ENCODE measurements at places on chromosomes 13 and 19.

- H3K4me3 ChIP-seq = no peak overlapping the region
- peaks cover 35% of the 10 kb centered on the region for H3K4me1 ChIP-seq
- no peak for DNase-seq
- H3K27me3 ChIP-seq = no peaks in the 10 kb centered on the region
- H3K36me3 ChIP-seq = no peaks in the 10 kb centered on the region
- no peak overlapping the region for H3K27ac ChIP-seq
Observed at GRCh38 chr19:7400815-7401214, 52.1 kb downstream of the ARHGEF18 start.

DNA sequence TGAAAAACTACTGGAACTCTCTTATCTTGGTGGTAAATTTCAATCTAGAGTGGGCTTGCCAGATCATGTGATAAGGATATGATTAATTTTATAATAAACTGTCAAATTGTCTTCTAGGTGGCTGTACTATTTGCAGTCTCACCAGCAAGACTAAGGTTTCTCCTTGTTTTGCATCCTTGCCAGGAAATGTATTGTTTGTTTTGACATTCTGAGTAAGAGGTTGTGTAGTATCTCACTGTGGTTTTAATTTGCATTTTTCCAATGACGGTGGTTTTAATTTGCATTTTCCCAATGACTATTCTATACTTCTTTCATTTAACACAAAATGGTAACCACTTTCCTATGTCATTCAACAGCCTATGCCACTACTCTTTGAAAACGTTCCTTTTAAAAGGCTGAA is 2.0 kb downstream of the CAB39L start:
- H3K36me3 ChIP-seq = no peaks in the 10 kb centered on the region
- no peak overlapping the region for H3K4me3 ChIP-seq
- H3K4me1 ChIP-seq = peaks cover 11% of the 10 kb centered on the region
- no peak overlapping the region for H3K27ac ChIP-seq
- no peaks in the 10 kb centered on the region for H3K27me3 ChIP-seq

DNA sequence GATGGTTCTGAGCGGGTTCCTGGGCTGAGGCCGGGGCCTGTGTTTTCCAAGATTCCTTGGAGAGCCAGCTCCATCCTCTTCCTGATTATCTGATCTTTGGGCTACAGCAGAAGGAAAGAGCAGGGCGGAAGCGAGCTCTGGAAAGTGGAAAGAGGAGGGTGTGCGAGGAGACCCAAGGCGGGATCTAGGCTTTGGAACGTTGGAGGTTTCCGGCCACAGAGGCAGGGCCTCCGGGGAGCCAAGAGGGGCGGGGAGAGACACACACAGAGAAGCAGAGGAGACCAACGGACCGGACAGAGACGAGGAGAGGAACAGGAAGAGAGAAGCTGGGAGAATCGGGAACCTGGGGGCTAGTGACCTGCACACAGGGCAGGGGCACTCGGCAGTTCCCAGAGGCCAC is at the start of gene CLEC11A:
Gene CLEC11A, plus strand, starts transcription at position 296 of the 400 bp plus-strand sequence. CDS start 162 bp downstream, outside the sequence.
- no peak for DNase-seq
- H3K36me3 ChIP-seq = no peaks in the 10 kb centered on the region
- peaks cover 40% of the 10 kb centered on the region for H3K4me1 ChIP-seq
- peak within 1 kb of the TSS; percentile 65 for H3K4me3 ChIP-seq
- peaks cover 2% of the 10 kb centered on the region for H3K27me3 ChIP-seq
- H3K27ac ChIP-seq = peak within 1 kb of the TSS; percentile 46

DNA sequence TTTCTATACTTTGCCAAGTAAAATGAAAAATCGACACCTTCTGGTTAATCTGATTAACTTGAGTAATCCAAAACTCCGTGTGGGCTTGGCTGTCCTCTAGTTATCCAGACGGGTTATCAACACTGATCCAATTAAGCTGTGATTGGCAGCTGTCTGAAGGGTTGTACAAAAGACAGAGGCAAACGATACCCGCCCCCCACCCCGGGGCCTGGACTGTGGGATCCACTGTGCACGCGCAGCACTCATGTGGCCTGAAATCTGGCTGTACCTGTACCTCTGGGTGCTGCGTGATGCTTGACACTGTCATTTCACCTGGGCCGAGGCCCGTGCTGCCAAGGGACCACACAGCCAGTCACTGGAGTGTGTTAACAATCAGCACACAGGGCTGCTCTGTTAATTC is 53.5 kb downstream of the COL4A2 start:
- H3K27me3 ChIP-seq = no peaks in the 10 kb centered on the region
- no peak overlapping the region for H3K4me3 ChIP-seq
- H3K27ac ChIP-seq = peak overlapping the region; percentile 36
- peaks cover 34% of the 10 kb centered on the region for H3K4me1 ChIP-seq
- no peak for DNase-seq
- no peaks in the 10 kb centered on the region for H3K36me3 ChIP-seq

GRCh38 chr13:74129500-74130191 is 4.6 kb downstream of the KLF12 start:
- H3K27ac ChIP-seq = peak overlapping the region; percentile 61
- H3K4me3 ChIP-seq = no peak overlapping the region

GRCh38 chr13:37475966-37476365 is 122.6 kb downstream of the POSTN start:
- no peak overlapping the region for H3K27ac ChIP-seq
- DNase-seq = no peak
- H3K4me1 ChIP-seq = no peaks in the 10 kb centered on the region
- no peaks in the 10 kb centered on the region for H3K27me3 ChIP-seq

GRCh38 chr13:56189439-56189838 is 951.3 kb upstream of the PRR20A start:
- no peaks in the 10 kb centered on the region for H3K36me3 ChIP-seq
- H3K4me3 ChIP-seq = no peak overlapping the region
- H3K27me3 ChIP-seq = no peaks in the 10 kb centered on the region
- DNase-seq = no peak
- H3K4me1 ChIP-seq = no peaks in the 10 kb centered on the region

DNA sequence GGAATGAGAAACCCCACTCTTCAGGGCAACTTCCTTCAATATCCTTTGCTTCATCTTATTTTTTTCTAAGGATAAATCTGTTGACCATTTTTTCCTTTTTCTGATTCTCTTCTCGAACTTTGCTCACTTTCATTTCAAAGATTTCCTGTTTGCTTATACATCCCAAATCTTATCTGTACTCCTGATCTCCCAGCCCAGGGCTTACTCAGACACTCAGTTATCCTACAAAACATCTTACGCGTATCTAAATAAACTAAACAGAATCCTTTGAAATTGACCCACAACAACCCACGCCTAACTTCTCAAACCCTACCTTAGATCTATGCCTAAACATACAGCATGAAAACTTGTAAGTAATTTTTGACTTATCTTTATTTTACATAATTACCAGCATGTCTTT is 179.2 kb downstream of the ABCC4 start:
- H3K36me3 ChIP-seq = no peaks in the 10 kb centered on the region
- H3K4me1 ChIP-seq = no peaks in the 10 kb centered on the region
- no peak overlapping the region for H3K4me3 ChIP-seq
- DNase-seq = no peak
- H3K27me3 ChIP-seq = no peaks in the 10 kb centered on the region

DNA sequence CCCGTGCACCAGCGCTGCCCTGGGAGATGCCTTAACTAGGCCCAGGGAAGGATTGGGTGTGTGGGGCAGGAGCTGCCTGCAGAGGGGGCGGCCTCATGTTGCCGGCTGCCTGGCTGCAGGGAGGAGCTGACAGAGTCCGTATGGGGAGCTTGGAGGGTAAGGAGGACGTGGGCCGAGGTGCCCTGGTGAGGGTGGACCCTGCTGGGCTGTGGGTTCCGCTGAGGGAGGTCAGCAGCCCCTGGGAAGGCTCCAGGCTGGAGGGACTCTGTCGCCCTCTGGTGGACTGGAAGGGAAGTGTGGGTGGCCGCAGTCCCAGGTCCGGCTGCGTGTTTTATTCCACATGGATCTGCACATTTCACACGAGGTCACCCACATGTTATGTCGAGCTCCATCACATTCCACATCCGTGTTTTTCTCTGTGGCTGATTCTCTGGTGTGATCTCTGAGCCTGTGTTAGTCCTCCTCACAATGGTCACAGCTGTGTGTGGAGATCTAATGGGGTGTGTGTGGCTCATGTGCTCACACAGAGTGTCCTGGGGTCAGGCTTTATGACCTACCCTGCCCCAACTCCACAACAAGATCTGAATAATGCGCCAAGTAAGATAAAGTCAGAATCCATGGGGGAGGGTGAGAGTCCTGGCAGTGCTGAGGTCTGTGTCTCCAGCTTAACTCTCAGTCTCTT is 1.8 kb upstream of the CEACAM8 start:
- H3K27ac ChIP-seq = no peak overlapping the region
- peak; percentile 64 for DNase-seq
- H3K36me3 ChIP-seq = no peaks in the 10 kb centered on the region

GRCh38 chr19:15892012-15892411 is 5.9 kb downstream of the CYP4F2 start:
- DNase-seq = no peak
- H3K4me3 ChIP-seq = no peak overlapping the region
- no peaks in the 10 kb centered on the region for H3K4me1 ChIP-seq
- H3K27me3 ChIP-seq = no peaks in the 10 kb centered on the region
- H3K36me3 ChIP-seq = no peaks in the 10 kb centered on the region

DNA sequence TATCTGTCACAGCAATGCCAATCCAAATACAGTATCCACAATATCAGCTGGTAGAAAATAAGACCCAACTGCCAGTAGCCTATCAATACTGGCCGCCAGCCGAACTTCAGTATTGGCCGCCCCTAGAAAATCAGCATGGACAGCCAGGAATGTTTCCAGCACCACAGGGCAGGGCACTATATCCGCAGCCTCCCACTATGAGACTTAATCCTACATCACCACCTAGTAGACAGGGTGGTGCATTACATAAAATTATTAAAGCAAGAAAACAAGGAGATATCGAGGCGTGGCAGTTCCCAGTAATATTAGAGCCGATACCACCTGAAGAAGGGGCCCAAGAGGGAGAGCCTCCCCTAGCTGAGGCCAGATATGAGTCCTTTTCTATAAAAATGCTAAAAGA is 111.3 kb downstream of the ZNF486 start:
- no peaks in the 10 kb centered on the region for H3K27me3 ChIP-seq
- H3K27ac ChIP-seq = no peak overlapping the region
- no peaks in the 10 kb centered on the region for H3K36me3 ChIP-seq
- H3K4me1 ChIP-seq = no peaks in the 10 kb centered on the region

- H3K4me1 ChIP-seq = peaks cover 14% of the 10 kb centered on the region
- no peak overlapping the region for H3K27ac ChIP-seq
- H3K36me3 ChIP-seq = no peaks in the 10 kb centered on the region
- DNase-seq = no peak
- H3K4me3 ChIP-seq = no peak overlapping the region
Observed at GRCh38 chr13:51816604-51817249, 12.8 kb upstream of the DHRS12 start.

DNA sequence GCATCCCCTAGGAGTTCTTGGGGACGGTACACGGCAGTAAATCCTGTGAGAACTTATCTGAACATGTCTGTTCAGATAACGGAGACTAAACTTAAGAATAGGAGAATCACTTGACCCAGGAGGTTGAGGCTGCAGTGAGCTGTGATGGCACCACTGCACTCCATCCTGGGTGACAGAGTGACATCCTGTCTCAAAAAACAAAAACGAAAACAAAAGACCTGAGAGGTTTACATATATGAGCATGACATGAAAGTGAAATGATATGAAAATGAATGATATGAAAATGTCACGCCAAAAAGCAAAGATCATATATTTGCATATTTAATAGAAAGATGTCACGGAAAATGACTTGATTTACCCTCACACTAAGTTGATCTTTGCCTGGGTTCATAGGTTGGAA is 5.8 kb downstream of the ZNF175 start:
- DNase-seq = no peak
- H3K36me3 ChIP-seq = peaks cover 63% of the 10 kb centered on the region
- H3K4me3 ChIP-seq = no peak overlapping the region

- H3K4me3 ChIP-seq = no peak overlapping the region
- H3K27me3 ChIP-seq = no peaks in the 10 kb centered on the region
- peaks cover 47% of the 10 kb centered on the region for H3K36me3 ChIP-seq
- peak; percentile 75 for DNase-seq
- peaks cover 11% of the 10 kb centered on the region for H3K4me1 ChIP-seq
- no peak overlapping the region for H3K27ac ChIP-seq
Observed at GRCh38 chr19:643736-644135, 4.1 kb downstream of the FGF22 start.

- DNase-seq = no peak
- no peaks in the 10 kb centered on the region for H3K27me3 ChIP-seq
- H3K4me3 ChIP-seq = no peak overlapping the region
- no peaks in the 10 kb centered on the region for H3K36me3 ChIP-seq
Observed at GRCh38 chr13:91153372-91153771, 194.1 kb upstream of the MIR17HG start.

GRCh38 chr19:8569066-8569771 is 8.0 kb downstream of the MYO1F start:
- DNase-seq = no peak
- peaks cover 45% of the 10 kb centered on the region for H3K4me1 ChIP-seq
- no peaks in the 10 kb centered on the region for H3K36me3 ChIP-seq

- no peaks in the 10 kb centered on the region for H3K27me3 ChIP-seq
- H3K4me3 ChIP-seq = peak overlapping the region; percentile 15
- DNase-seq = no peak
- peaks cover 24% of the 10 kb centered on the region for H3K4me1 ChIP-seq
- peaks cover 32% of the 10 kb centered on the region for H3K36me3 ChIP-seq
Observed at GRCh38 chr19:39828015-39828653, 5.8 kb downstream of the DYRK1B start.
